LoVo (cell line): ENCODE measurements at places on chromosomes 2 and 18.

GRCh38 chr2:460861-461260, 173.0 kb upstream of the ALKAL2 start:
- DNase-seq, result no peak

GRCh38 chr2:224286923-224287322, 115.0 kb downstream of the FAM124B start:
- DNase-seq, result no peak

- DNase-seq, result no peak
Measured at GRCh38 chr18:54161267-54161666, 63.2 kb downstream of the MBD2 start.

DNA sequence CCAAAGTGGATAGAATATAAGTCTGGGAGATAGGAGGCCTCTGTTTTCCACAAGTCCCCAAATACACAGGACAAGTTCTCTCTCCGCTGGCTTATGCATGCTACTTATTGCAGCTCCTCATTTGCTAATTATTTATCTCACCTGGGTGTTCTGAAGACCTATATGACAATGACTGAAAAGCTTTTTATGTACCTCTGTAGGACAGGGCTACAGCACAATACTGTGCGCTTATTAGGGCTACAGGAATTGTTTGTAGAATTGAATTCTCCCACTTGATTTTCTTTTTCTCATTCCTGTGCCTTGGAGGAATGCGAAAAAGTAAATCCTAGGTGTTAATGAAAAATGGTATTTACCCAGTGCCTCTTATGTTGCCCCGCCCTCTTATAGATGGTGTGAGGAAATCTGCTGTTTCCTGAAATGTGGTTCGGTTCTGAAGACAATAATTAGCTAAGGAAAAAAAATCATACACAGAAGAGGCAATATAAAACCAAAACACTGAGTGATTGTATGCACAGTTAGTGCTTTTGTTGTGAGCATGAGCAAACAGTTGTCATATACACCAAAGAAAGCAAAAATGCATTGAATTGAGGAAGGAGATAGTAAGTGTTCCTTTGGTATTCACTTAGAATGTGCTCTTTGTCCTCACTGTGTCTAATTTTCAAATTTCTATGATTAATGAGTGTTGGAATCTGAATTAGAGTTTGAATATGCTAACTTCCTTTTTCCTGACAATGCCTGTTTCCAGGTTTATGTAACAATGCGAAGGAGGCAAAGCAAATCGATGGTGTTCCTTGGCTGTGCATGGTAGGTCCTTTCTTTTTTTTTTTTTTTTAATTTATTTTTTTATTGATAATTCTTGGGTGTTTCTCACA, 78.7 kb upstream of the PNPT1 start:
- DNase-seq, result no peak

DNA sequence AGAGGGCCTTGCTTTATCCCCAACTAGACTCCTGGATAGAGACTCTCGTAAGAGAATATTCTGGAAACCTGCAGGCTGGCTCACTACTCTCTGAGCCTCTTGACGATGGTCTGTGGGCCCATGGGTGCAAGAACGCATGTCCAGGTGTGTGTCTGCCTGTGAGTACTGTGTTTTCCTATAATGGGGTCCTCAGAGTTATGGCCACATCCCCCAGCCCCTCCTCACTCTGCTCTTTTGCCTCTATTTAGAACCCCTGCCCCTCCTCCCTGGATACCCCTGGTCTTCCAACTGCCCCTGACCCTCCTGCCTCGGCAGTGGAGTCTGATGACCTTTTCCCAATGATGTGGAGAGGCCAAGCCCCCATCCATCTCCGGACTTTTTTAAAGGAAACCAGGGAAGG, 148.1 kb downstream of the ZFP36L2 start:
- no peak for DNase-seq
